ENCODE measurements at places on chromosomes 2 and 18. TPM values are rescaled to one million over a fixed set of nuclear protein-coding genes. Genes with fewer than 3 reads are reported as not detected.

DNA sequence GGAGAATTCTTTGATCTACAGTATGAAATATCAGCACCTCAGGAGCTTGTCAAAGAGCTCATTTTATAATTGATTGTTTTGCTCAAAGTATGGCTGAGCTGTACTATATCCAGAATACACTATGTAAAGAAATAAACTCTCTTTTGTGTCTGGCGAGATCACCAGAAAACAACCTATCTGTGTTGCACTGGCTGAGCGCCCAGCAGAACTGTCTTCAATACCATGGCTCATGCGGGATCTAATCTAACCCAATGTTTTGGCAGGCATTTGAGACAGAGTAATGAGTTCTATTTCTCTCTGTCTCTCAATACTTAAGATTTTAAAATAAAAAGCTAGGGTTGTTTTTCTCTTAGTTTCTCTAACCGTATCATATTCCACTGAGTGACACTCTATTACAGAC is 192.4 kb downstream of the L3MBTL4 start:
- no peaks in the 10 kb centered on the region for H3K27me3 ChIP-seq
- no peaks in the 10 kb centered on the region for H3K36me3 ChIP-seq
- DNase-seq: no peak

DNA sequence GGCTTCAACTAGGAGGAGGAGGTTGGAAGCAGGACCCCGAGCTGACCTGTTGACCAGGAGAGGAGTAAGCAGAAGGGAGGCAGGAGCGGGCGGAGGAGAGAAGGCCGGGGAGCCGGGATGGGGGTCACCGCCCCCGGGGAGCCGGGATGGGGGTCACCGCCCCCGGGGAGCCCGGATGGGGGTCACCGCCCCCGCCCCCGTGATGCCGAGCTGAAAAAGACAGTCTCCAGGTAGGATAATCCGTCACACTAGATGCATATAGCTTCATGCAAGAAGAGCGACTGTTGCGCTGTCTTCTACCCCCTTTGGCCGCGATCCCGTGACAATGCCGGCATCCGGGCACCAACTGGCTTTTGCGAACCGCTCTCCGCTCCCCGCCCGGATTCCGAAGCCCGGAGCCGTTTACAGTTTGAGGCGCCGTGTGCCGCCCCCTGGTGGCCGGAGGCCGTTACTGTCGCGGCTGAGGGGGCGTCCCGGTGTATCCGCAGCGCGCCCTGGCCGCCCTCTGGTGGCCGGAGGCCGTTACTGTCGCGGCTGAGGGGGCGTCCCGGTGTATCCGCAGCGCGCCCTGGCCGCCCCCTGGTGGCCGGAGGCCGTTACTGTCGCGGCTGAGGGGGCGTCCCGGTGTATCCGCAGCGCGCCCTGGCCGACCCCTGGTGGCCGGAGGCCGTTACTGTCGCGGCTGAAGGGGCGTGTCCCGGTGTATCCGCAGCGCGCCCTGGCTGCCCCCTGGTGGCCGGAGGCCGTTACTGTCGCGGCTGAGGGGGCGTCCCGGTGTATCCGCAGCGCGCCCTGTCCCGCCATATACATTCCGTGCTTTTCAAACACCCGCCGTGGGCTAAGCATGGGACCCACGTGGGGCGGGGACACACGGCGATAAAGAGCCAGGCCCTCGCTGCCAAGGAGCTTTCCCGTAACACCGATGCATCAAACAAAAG is 89.6 kb downstream of the ACTR3 start:
- no peak for DNase-seq
- H3K4me1 ChIP-seq: no peaks in the 10 kb centered on the region
- no peak overlapping the region for H3K4me3 ChIP-seq
- H3K27me3 ChIP-seq: no peaks in the 10 kb centered on the region
- H3K27ac ChIP-seq: no peak overlapping the region

DNA sequence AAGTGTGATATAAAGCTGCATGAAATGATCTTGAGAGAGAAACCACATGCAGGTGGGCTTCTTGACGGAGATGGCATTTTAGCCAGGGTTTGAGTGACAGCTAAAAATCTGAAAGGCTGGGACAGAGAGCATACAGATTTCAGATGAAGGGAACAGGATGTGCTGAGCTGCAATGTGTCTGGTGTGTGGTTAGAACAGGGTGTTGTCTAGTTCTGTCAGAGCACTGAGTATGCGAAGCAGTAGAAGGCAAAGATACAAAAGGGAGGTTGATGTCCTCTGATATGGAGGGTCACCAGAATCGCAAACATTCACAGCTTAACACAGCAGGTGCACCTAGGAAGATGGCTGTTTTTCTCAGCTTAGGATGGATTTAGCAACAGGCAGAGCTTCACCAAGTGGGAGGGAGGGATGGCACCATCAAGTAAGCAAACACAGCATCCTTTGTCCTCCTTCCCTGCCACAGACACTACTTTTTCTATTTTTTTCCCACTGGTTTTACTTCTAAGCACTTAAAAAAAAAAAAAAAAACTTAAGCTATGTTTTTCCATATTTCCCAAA is 182.5 kb downstream of the TMX3 start:
- no peak overlapping the region for H3K4me3 ChIP-seq
- H3K36me3 ChIP-seq: no peaks in the 10 kb centered on the region
- H3K27me3 ChIP-seq: no peaks in the 10 kb centered on the region
- no peak for DNase-seq

GRCh38 chr18:75253784-75254183 is 43.2 kb downstream of the TSHZ1 start:
- no peak overlapping the region for H3K4me3 ChIP-seq
- H3K36me3 ChIP-seq: no peaks in the 10 kb centered on the region
- no peaks in the 10 kb centered on the region for H3K27me3 ChIP-seq

DNA sequence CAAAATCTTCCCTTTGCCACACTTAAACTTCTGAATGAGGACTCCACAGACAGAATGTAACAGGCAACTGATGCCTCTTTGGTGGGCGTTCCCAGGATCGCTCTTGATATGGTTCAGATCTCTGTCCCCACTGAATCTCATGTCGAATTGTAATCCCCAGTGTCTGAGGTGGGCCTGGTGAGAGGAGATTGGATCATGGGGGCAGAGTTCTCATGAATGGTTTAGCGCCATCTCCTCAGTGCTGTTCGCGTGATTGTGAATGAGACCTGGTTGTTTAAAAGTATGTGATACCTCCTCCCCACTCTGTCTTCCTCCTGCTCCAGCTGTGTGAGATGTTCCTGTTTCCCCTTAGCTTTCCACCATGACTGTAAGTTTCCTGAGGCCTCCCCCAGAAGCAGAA is 111.1 kb upstream of the SLC66A3 start:
- no peaks in the 10 kb centered on the region for H3K36me3 ChIP-seq
- no peak overlapping the region for H3K27ac ChIP-seq
- no peaks in the 10 kb centered on the region for H3K4me1 ChIP-seq

DNA sequence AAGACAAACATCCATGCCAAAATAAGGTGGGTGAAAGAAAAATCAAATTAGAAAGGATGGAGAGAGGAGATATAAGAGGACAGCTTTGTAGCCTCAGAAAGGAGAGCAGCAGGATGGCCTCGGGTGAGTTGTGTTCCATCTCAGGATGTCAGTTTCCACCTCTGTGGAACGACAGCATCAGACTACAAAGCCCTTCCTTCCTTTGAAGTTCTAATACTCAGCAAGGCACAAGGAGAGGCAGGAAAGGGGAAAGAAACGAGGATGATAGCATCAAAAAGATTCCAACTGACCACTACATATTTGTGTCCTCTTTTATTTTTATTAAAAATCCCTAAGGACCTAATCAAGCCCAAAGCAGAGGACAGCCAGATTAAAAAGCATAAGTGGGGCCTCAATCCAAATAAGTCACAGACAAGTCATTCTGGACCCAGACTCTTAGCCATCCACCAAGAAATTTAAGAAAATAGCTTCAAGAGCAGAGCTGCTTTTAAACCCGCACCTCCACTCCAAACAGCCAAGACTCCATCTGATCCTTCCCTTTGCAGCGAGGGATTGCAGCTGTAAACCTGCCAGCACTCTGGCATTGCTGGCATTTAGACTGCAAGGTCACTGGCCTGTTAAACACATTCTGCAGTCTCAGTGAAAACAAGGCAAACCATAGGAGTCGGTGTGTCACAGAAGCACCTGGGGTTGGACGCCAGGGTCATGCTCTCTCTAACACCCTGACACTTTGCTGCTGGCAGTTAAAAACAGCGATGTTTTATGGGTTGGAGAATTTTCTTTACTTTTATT is 314.5 kb upstream of the CHAC2 start:
- DNase-seq: no peak
- H3K27me3 ChIP-seq: no peaks in the 10 kb centered on the region
- peaks cover 8% of the 10 kb centered on the region for H3K4me1 ChIP-seq
- H3K27ac ChIP-seq: no peak overlapping the region
- no peaks in the 10 kb centered on the region for H3K36me3 ChIP-seq

DNA sequence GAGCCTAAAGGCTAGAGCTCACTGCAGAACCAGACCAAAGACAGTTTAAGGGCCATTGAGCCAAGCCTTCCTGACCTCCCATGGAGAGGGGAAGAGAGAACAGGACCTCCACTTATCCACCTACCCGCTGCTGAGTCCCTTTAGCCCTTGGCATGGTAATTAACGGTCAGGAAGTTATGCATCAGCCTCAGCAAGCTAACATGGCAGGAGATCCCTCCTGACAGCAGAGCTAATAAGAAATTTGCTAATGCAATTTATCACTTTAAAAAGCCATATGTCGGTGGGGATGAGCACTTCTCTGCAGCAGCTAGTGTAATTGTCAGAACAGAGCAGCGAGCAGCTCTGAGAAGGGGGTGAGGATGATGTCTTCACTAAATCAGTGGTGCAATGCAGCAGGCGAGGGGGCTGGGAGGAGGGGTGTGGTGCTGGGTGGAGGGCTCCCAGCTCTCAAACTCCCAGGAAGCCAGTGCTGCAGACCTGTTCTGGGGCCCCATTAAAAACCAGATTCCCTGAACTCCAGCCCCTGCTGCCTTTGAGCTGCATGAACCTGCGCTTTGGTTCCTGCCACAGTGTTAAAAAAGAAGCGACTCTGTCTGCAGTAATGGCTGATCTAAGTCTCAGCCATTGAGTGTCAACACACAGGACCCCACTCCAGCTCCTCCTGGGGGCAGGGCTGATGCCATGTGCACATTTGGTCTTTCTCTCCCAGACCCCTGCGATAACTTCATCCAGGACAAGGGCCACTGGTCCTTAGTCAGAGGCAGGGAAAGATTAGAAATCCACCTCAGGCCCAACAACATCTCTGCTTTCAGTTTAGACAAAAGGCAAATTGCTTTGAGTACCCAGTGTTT is 84.2 kb upstream of the STPG4 start:
- no peaks in the 10 kb centered on the region for H3K36me3 ChIP-seq
- H3K4me1 ChIP-seq: no peaks in the 10 kb centered on the region
- no peaks in the 10 kb centered on the region for H3K27me3 ChIP-seq
- H3K4me3 ChIP-seq: no peak overlapping the region

GRCh38 chr2:234884591-234884990 is 67.2 kb upstream of the SH3BP4 start:
- H3K36me3 ChIP-seq: no peaks in the 10 kb centered on the region
- no peaks in the 10 kb centered on the region for H3K27me3 ChIP-seq
- H3K4me1 ChIP-seq: no peaks in the 10 kb centered on the region
- no peak for DNase-seq
- no peak overlapping the region for H3K27ac ChIP-seq

DNA sequence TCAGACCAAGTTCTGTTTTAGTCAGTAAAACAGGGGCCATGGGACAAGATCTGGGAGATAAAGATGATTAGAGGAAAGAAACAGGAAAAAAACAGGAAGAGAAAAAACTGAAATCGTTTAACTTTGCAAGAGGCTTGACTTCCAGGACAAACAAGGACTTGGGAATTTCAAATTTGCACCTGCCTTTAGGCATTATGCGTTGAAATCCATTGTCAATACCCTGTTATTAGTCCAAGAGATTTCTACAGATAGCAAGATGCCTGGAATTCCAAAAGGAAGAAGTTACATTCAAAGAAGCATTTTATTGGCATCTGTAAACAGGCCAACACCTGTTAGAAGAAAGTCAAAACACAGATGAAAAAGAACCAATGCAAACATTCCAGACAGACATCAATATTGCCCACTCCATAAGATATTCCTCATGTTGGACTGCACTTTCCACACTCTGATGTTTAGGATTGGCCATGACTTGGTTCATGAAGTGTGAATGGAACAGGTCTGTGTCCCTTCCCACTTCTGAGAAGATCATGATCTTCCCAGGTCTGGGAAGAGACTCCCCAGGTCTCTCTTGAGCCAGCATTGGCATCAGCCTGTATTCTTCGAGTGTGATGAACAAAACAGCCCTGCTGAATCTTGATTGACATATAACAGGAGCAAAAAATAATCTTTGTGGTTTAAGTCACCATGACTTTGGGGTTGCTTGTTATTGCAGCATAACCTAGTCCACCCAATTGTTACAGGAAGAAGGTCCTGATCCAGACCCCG is 181.4 kb upstream of the FN1 start:
- DNase-seq: no peak
- H3K27me3 ChIP-seq: no peaks in the 10 kb centered on the region
- H3K36me3 ChIP-seq: no peaks in the 10 kb centered on the region
- no peaks in the 10 kb centered on the region for H3K4me1 ChIP-seq
- H3K4me3 ChIP-seq: no peak overlapping the region

DNA sequence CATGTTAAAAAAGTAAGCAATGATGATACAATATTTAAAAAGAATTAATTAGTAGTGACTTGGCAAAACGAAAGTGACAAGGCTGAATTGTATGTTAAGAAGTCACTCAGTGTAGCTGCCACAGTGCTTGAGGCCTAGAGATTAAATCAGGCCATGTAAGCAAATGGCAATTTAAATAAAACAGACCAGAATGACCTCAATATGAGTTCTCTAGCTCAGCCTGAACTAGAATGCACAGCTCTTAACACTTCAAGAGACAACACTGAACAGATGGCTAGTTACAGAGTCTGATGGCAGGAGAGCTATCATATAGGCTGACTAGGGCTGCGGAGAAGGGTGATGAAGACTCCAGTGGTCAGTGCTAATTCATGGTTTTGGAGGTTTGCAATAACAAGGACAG is 117.9 kb upstream of the ZBTB14 start:
- no peaks in the 10 kb centered on the region for H3K36me3 ChIP-seq
- DNase-seq: no peak
- no peaks in the 10 kb centered on the region for H3K27me3 ChIP-seq
- no peak overlapping the region for H3K27ac ChIP-seq
- H3K4me3 ChIP-seq: no peak overlapping the region
- no peaks in the 10 kb centered on the region for H3K4me1 ChIP-seq

DNA sequence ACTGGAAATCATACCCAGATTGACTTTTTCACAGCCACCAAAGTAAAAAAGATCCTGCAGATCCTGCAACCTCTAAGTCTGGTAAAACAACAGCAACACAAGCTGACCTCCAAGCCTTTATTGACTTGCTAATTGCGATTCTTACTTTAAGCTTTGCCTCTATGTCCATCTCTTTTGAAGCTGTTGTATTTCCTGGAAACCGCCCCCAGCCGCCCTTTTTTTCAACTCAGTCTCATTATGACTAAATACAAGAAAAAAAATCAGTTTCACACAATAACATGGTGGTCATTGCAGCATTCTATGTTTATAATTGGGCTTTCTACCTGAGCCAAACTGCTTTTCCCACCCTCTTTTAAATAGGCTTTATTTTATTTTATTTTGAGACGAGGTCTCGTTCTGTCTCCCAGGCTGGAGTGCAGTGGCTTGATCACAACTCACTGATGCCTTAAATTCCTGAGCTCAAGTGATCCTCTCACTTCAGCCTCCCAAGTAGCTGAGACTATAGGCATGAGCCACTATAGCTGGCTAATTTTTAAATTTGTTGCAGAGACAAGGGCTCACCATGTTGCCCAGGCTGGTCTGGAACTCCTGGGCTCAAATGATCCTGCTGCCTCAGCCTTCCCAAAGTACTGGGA is 76.2 kb downstream of the MOGAT1 start:
- H3K4me1 ChIP-seq: peaks cover 19% of the 10 kb centered on the region
- no peaks in the 10 kb centered on the region for H3K27me3 ChIP-seq
- H3K36me3 ChIP-seq: no peaks in the 10 kb centered on the region
- H3K4me3 ChIP-seq: no peak overlapping the region

The MFSD2B gene
- total RNA-seq: not detected

The ADAM23 gene
- total RNA-seq: 2.4 TPM

The PLCL1 gene
- 10.7 TPM for total RNA-seq

The MATN3 gene
- total RNA-seq: 0.34 TPM

The ADAM17 gene
- total RNA-seq: 13.5 TPM

The ALKAL2 gene
- total RNA-seq: not detected

The GATA6 gene
- total RNA-seq: 0.34 TPM

The NEU2 gene
- total RNA-seq: not detected

All from gastrocnemius medialis (tissue), 4 donors.